ENCODE measurements at places on chromosomes 3 and 15. TPM values are rescaled to one million over a fixed set of nuclear protein-coding genes. Genes with fewer than 3 reads are reported as not detected.

DNA sequence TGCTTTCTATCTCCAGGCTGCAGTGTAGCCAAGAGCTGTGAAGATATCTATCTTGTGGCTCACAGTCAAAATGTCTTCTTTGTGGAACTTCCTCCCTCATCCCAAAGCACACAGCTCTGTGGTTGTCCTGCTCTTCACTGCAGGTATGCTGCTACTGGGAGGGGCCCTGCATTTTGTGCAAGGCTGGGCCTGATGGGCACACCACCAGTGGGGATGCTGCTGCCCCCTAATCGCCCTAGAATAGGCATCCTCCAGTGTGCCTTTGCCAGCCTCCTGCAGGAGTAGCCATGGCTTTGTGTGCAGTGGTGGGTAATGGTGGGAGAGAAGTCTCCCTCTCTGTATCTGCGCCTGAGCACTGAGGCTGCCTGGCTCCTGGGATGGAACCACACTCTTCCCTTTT is 297.3 kb downstream of the DOCK3 start:
- no peak for DNase-seq

Gene AP3B2
- 0.84 TPM for total RNA-seq

DNA sequence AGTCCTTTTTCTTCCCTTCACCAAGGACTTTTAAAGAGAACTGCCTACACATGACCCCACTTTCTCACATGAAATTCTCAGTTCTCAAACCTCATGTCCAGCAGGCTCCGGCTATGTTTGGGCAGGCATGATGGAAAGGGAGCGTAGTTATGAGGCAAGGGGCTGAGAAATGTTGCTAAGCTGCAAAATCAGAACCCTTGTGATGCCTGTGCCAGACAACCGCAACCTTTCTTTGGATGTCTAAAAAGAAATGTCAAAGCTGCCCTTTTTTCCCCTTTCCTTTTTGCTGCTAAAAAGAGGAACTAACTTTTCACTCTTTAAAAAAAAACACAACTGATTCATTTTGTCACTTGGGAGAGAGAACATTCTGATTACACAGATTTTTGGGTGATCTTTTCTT is 19.2 kb downstream of the GNB4 start:
- DNase-seq, result no peak

GRCh38 chr15:75704263-75704615 is 8.4 kb downstream of the CSPG4 start:
- no peak for DNase-seq

DNA sequence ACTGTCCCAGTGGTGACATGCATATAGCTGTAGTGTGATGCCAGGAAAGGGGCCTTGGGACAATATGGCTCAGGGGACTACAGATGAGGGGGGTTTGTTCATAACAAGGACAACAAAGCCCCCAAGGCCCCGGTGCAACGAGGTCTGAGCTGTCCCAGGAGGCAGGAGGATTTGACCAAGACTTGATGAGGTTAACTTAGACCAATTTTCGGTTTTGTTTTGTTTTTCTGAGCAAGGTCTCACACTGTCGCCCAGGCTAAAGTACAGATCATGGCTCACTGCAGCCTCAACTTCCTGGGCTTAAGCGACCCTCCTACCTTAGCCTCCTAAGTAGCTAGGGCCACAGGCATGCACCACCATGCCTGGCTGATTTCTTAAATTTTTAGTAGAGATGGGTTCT is 23.8 kb downstream of the EFCAB12 start:
- DNase-seq, result no peak

DNA sequence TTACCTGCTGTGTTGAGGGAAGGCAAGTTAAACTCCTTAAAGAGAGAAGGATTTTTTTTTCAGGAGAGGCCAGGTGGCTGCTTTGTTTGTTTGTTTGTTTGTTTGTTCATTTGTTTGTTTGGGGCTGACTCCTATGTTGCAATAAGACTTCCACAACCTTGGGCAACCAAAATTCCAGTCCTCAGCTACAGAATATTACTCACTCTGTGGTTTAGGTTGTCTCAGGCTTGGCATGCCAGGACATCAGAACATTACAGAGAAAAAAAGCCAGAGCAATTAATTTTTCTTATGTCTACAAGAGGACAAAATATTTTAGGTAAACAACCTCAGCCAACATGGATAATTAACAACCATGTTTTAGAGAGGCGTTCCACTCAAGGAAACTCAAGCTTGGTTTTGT is 156.7 kb upstream of the ATP11B start:
- no peak for DNase-seq

GRCh38 chr3:120013481-120013880 is 80.8 kb downstream of the GSK3B start:
- no peak for DNase-seq

DNA sequence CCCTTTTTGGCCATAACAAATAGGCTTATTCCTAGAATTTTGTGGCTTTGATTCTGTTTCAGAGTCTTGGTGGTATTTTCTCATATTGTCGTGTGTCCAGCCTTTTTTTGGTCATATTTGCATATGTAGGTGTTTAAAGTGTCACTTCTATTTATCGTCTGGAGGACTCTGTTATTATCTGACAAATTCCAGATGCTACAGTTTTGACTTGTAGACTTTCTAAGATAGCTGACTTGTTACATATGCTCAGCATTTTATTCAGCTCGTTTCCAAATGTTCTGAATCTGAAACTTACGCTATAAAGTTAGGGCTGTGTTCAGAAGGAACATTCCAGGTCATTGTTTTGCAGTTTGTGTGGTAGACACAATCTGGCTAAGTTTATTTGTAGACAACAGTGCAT is 1.9 kb downstream of the PPP4R2 start:
- no peak for DNase-seq

DNA sequence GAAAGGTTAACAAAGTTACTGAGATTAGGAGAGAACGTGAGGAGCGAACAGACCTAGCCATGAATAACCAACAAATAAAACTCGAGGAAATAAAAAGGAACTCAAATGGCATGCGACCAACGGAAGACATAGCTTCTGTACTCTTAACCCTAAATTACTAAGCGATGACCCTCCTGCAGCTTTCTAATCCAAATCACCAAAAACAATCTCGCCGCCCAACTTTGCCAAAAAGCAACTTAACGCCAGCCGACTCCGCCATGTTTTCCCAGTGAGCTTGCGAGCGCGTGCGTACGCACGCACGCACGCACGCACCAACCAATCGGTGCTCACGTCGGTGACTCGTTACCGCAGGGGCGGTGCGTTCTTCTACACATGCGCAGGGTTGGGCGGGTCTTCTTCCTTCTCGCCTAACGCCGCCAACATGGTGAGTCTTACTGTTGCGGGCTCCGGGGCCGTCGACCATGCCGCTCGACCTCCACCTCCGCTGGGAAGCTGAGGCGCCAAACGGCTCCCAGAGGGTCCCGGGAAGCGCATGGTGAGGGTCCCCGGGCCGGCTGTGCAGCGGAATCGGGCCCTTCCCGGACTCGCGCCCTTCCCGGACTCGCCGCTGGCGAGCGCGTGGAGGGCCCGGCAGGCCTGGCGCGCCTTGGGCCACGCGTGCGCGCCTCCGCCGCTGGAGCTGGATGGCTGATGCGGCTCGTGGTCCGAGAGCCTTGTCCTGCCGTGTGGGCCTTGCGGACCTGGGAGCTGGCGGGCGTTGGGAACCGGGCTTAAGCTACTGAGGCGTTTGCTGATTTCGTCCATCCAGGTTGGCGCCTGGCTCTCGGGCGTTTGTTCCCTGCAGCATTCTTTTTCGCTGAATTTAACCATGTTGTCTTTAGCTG is at the start of gene RPL14:
Gene RPL14, plus strand, starts transcription at position 400 of the 884 bp plus-strand sequence. Its CDS starts 133 bp downstream, at position 533.
- DNase-seq, result peak; percentile 97

Gene GP9
- not detected for total RNA-seq

Gene ECE2
- not detected for total RNA-seq

DNA sequence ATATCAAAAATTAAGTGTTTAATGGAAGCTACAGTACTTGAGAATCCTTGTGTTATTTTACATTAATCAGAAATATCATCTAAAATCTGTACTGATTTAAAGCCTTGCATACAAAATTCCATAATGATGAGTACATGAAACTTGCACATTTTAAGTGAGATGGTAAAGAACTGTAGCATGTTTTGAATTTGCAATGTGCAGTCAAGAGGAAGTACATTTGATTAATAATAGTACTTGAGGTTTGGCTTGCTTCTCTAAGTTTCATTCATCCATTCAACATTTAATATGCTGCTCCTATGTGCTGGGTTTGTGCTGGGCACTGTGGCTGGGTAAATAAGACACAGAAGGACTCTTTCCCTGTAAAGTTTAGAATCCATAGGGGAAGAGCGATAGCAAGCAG is 332.3 kb downstream of the CNTN3 start:
- DNase-seq, result no peak

- DNase-seq, result no peak
Observed at GRCh38 chr15:84881520-84881830, 3.0 kb upstream of the SLC28A1 start.

DNA sequence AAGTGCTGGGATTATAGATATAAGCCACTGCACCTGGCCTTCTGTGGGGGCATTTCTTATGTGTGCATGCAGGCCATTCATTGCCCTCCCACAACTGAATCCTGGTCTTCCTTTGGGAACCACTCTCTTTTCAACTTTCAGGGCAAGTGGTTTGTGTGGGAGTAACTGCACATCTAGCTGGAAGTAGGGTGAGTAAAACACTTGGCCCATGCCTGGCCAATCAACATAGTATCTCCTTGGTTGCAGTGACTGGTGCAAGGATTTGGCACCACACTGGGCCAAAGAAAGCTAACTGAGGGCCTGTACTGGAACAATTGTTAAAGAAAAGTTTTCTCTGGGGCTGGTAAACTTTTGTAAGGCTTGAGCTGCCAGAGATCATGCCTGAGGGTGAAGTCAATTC is 189.2 kb upstream of the FEZF2 start:
- no peak for DNase-seq

DNA sequence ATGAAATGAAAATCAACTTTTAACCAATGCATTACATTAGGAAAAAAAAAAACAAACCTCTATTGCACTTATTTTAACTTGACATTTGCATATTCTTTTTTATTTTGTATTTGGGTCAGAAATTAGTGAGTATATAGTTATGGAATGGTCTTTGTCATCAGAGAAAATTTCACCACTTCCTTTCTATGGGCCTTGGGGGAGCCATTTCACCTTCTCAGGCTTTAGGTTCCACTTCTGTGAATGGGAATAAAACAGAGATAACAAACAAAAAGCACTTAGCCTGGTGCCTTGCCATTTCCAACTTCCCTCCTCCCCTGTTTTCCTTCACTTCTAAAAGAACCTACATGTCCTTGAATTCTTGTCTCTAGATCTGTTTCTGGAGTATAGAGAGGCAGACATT is 168.0 kb upstream of the STT3B start:
- DNase-seq, result no peak

DNA sequence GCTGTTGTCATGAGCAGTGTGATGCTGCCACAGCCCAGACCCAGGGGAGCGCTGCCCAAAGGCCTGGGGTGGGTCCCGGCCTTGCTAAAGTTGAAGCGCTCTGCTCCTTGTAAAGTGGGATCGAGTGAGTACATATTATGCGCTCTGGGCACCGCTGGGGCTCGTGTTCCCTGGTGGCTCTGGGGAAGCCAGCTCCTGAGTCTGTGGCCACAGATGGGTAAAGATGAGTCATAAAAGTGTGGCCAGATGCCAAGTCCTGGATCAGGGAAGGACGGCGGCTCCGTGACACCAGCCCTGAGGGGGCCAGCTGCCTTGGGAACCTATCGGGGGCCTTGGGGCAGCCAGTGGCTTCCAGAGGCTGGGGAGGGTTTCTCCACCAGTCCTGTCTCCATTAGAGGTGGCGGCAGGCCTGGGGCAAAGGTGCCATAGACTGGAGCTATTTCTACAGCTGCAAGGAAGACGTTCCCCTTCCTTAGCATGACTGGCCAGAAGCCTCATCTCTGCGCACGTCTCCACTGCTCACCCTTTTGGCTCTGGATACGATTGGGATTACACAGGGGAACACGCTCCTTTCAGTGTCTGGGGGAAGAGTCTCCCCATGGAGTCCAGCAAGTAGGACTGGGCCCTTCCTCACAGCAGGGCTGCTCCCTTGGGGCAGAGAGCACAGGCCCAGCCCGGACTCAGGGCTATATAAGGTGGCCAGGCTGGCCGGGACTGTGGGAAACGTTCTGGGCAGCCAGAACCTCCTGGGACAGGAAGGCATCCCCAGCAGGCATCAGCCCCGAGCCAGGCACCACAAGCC is 1.2 kb upstream of the ITIH4 start:
- no peak for DNase-seq

Gene SMCO1
- total RNA-seq, result not detected

DNA sequence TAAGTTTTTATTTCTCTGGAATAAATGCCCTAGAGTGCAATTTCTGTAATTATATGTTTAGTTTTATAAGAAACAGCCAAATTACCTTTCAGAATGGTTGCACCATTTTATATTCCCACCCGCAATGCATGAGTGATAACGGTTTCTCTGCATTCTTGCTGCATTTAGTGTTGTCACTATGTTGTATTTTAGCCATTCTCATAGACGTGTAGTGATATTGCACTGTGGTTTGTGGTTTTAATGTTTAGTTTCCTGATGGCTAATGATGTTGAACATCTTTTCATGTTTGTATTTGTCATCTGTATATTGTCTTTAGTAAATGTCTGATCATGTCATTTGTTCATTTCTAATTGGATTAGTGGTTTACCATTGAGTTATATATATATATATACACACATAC is 73.0 kb upstream of the GOLIM4 start:
- no peak for DNase-seq

Gene GPD1L
- 51.7 TPM for total RNA-seq

DNA sequence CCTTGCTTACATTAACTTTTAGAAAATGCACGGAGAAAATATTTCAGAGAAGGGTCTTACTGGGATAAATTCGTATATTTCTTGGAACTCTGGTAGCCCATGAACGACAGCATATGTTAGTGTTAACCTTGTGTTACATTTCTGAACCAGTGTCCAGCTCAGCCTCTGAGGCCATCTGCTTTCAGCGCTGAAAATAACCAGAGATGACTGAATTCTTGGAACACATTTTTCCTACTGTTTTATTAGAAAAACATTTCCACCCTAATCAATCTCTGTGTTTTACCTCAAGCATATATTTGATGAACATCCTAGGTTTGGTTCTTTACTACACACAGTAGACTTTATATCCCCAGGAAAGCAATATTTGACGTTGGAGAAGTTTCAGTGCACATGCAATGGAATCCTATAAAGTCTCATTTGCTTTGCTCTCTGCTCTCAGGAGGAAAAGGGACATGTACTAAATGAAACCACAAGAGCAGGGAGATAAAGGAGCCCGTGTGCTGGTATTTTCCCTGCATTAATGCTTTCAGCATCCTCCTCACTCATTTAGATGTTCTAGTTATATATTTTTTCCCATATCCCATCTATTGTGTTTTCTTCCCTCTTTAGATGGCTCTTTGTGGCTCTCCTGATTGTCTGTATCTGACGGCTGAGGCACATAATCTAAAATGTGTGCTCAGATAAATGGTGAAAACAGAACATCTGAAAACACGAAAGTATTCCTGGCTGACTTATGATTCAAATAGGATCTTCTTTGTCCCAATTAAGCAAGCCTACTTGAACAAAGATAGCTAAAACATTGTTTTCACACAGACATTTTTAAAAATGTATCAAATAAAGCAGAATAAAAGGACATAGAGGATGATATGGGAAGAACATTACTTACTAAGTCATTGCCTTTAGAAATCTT is 151.7 kb upstream of the KCNMB2 start:
- no peak for DNase-seq

- no peak for DNase-seq
Observed at GRCh38 chr3:53551324-53551723, 56.9 kb downstream of the CACNA1D start.

Gene DZIP1L
- 13.7 TPM for total RNA-seq

Data from mesenteric fat pad (tissue), 1 donor.